ENCODE measurements at places on chromosomes 3 and 15.

- DNase-seq: peak; percentile 39
Measured at GRCh38 chr3:43024181-43024885, 45.2 kb downstream of the GASK1A start.

DNA sequence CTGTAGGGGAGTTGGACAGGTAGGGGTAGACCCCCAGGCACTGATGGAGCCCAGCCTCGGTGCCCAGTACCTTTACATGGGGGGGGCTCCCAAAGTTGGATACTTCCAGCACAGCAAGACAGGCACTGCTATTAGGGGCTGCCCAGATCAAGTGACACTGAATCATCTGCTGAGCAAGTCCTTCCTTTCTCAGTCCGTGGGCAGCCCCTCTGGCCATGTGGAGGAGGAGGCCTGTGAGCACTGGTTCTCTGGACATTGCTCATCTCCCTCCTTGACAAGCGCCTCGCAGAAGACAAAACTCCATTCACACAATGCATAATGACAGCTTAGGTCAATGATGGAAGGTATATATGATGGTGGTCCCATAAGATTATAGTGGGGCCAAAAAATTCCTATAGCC is 35.7 kb downstream of the EEFSEC start:
- no peak for DNase-seq

DNA sequence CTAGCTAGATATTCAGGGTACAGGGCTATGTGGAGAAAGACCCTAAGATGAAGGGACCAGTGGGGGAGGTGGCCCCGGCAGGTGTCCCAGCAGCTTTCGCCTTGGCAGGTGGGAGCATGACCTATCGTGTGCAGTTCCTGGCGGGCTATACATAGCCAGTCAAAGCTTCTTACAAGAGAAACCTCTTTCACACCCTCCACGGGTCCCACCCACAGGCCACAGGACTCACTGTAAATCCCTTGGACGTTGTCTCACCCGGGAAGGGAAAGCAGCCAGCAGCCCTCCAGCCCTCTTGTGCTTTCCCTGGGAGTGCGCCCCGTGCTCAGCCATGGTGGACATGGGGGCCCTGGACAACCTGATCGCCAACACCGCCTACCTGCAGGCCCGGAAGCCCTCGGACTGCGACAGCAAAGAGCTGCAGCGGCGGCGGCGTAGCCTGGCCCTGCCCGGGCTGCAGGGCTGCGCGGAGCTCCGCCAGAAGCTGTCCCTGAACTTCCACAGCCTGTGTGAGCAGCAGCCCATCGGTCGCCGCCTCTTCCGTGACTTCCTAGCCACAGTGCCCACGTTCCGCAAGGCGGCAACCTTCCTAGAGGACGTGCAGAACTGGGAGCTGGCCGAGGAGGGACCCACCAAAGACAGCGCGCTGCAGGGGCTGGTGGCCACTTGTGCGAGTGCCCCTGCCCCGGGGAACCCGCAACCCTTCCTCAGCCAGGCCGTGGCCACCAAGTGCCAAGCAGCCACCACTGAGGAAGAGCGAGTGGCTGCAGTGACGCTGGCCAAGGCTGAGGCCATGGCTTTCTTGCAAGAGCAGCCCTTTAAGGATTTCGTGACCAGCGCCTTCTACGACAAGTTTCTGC is 15.0 kb downstream of the GRK7 start:
- no peak for DNase-seq

- DNase-seq: no peak
Measured at GRCh38 chr3:10173926-10174435, 9.3 kb downstream of the IRAK2 start.

- no peak for DNase-seq
Measured at GRCh38 chr3:187964760-187965159, 189.2 kb upstream of the LPP start.

GRCh38 chr3:24004171-24004938 is 59.3 kb downstream of the NR1D2 start:
- DNase-seq: no peak

DNA sequence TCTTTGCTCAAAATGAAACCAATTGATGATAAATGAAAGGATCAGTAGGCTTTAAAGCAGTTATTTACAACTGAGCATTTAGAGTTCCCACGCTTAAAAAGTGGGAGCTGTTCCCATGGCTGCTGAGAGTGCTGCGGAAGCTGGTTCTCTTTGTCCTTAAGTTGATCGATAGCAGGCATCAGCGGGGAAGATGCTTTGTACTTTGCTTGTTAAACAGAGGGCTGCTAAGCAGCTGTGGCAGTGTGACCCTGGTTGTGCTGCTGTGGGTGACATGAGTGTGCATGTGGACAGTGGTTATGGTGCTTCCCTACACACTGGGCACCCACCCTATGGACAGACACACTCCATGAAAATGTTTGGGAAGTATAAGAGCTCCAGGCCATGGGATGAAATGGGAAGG is 96.3 kb downstream of the PTPRG start:
- DNase-seq: no peak

DNA sequence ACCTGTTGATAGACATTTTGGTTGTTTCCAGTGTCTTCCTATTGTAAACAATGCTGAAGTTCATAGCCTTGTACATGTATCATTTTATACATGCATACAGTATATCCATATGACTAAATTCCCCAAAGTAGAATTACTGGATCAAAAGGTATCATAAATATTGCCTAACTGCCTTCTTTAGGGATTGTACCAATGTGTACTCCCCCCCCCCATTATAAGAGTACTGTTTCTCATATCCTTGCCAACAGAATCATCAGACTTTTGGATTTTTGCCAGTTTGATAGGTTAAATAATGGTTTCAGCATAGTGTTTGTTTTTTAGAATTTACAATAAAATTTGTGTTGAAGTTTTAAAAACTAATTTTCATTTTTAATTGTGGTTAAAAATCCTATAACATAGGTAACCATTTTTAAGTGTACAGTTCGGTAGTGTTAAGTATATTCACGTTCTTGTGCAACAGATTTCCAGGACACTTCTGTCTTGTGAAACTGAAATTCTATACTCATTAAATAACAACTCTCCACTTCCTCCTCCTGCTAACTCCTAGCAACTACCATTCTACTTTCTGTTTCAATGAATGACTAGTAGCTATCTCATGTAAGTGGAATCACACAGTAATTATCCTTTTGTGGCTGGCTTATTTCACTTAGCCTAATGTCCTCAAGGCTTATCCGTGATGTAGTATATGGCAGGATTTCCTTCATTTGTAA is 30.8 kb upstream of the MAP3K13 start:
- peak; percentile 90 for DNase-seq

DNA sequence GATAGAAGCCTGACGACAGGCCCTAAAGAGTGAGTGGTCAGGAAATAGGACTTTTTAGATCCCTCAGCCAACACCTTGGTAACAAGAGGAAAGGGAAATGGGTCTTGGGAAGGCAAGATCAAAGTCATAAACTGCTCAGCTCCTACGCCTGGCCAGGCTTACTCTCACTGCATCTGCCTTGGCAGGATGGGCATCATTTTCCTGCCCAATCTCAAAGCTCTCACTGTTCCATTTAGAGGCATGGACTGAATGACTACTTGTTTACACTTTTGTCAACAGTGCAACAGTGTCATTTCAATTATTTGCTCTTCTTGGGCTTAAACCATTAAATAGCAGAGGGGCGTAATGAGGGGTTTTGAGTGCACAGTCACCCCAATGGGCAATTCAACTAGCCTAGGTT is 808.7 kb downstream of the GRM7 start:
- no peak for DNase-seq

GRCh38 chr15:68706931-68707330 is 113.8 kb downstream of the ANP32A start:
- DNase-seq: no peak

- DNase-seq: no peak
Measured at GRCh38 chr3:55089211-55089610, 161.4 kb upstream of the LRTM1 start.

- no peak for DNase-seq
Measured at GRCh38 chr3:134625462-134625861, 25.4 kb downstream of the KY start.

GRCh38 chr3:42544492-42545283 is 37.1 kb downstream of the SEC22C start:
- DNase-seq: no peak

GRCh38 chr3:65689436-65689835 is 349.3 kb downstream of the MAGI1 start:
- DNase-seq: no peak

GRCh38 chr3:114111060-114111770 is 54.7 kb downstream of the QTRT2 start:
- DNase-seq: peak; percentile 92

GRCh38 chr15:78316283-78317083 is 17.1 kb upstream of the SKIC8 start:
- DNase-seq: no peak

DNA sequence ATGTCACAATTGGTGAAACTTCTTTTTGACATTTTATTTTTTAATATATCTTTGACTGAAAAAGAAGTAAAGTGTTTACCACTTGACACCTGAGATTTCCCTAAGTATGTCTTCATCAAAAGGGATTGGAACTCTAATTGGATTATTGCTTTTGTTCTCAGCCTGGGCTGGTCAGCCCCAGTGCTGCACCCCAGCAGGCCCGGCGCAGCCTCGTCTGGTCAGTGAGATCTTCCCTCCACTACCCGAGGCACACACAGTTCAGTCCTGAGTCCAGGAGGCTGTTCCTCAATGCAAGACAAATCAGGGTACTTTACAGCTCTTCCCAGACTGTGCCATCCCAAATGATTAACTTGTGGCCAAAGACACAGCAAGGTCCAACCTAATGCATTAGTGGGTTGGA is 146.9 kb upstream of the SEMA6D start:
- no peak for DNase-seq

GRCh38 chr3:42741796-42742195 is 31.3 kb downstream of the CCDC13 start:
- DNase-seq: no peak

DNA sequence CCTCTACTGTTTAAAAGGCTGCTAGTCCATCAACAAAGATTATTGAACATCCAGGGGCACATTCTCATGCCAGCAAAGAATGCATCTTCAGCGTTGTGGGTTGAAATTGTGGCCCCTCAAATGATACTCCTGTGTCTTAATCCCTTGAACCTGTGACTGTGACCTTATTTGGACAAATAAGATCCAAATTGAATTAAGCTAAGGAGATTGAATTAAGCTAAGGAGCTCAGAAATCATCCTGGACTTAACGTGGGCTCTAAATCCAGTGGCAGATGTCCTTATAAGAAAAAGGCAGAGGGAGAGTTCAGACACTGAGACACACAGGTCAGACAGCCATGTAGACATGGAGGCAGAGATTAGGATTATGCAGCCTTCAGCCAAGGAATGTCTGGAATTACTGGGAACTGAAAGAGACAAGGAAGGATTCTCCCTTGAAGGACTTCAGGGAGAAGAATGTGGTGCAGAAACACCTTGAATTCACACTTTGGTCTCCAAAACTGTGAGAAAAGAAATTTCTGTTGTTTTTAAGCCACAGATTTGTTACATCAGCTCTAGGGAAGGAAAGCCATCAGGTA is 57.3 kb upstream of the SLC24A5 start:
- DNase-seq: no peak

DNA sequence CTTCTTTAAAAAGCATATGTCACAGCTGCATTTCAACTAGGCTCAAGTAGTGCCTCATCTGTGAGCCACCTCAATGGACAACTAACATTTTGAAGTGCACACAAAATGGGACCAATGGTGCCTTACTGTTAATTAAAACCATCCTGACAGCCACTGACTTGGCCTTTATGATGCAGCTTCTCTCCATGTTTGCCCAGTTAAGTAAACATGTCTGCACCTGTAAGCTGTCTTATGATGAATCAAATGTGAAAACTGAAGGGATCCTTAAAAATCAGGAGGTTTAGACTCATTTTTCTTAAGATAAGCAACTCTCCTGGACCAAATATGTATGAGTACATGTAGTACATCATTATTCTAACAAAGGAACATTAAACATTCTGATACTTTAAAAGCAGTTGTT is 861.6 kb downstream of the ROBO1 start:
- no peak for DNase-seq

GRCh38 chr3:181756645-181757297 is 45.0 kb downstream of the SOX2 start:
- no peak for DNase-seq

- no peak for DNase-seq
Measured at GRCh38 chr15:59237924-59238331, 31.3 kb downstream of the LDHAL6B start.

DNA sequence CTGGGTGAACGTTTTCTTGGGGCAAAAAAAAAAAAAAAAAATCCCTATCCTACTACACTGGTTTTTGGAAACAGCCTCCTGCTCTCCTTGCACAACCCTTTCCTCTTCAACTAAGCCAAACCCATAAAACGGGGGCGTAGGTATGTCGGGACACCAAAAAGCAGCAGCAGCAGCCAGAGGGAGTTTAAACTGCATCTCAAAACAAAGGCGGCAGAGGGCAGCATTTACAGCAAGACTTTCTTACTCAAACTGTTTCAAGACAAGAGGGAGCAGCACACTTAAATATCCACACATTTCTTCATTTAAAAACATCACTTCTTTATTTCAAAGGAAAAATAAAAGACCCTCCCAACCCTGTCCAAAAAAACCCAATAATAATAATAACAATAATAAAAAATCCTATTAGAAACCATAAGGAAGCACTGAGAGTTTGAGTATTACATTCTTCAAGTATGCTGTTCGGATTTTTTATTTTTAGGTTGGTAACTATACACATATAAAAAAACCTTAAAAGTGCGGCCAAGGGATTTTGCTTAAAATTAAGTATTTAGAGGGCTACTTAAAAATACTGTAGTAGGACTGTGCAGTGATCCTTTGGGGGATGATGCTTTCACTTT is 43.9 kb upstream of the PLXND1 start:
- no peak for DNase-seq

GRCh38 chr15:83483612-83484011 is 36.5 kb downstream of the SH3GL3 start:
- DNase-seq: no peak

DNA sequence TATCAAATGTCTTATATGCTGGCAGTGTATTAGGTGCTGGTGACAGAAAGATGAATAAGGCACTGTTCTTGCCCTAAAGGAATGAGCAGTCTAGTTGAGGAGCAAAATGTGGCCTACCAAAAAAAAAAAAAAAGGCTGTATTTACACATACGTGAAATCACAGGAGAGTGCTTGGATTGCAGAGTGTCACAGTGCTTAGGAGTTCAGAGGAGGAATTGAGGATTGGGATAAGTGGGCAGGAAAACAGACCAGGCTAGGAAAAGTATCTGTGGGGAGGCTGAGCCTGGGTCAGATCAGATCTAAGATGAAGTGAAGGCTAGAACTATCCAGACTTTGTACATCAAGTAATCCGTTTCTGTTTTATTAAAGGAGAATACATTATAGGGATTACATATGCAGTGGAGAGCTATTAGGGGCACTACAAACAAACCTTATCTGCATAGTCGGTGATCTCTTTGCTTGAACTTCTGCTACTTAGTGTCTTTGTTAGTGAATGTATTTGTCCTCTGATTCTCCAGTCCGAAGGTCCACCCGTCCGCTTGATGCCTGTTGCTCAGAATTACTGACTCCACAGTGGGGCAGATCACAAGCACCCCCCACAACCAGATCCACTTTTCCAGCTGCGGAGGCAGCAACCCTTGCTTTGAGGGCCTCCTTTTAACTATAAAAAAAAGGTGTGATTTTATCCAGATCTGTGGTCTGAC is 80.0 kb downstream of the FNDC3B start:
- DNase-seq: no peak

GRCh38 chr3:129526121-129526900 is 2.1 kb upstream of the RHO start:
- peak; percentile 76 for DNase-seq

Measured in SIG-M5 (cell line).